Inflammatory macrophage (primary cell): ENCODE measurements at places on chromosomes 12 and 14.

DNA sequence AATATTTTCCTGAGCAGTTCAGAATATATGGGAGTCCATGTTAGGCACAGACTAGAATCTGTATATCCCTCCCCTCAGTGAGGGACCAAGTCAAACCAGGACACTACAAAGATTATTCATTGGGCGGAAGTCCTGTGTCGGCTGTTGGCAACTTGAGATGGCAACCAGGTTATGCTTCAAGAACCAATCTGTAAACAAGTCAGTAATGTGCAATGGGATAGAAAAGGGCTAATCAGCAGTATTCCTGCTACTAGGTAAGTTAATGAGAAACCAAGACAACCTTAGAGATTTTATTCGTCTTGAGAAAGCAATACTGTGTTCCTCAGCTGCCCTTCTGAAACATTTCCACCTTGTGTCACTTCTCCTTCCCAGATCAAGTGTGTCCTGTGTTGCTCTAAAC is 26.4 kb downstream of the ARG2 start:
- no peak for DNase-seq

DNA sequence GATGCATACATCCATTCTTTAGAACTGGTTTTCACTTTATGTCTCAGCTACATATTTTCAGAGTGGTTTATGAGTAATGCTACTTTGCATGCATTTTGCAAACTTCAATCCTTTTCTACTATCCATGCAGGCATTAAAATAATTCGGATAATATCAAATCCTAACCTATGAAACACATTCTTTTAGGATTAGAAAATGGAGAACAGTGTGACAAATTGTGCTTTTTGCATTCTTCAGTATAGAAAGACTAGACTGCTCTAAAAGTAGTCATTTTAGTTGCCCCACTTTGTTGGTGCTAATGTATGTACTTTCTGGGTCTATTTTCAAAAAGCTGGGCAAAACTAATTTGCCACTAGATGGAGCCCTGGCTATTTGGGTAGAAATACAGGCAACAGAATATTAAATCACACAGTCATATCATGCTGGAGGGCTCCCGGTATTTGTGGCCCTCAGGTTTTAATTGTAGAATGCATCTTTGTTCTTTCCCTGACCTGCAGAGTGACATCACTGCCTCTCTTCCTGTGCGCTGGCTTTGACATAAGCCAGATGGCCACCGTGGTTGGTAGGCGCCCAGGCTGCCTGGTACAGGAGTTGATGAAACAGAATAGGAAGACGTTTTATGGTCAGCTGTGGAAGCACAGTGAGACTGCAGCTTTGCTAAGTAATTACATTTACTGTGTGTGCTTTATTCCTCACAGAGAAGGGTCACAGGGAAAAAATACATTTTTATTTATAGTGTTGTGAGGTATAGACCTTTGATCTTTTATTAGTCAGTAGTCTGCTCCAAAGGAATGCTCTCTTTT is 28.1 kb downstream of the MSRB3 start:
- DNase-seq: peak; percentile 49

GRCh38 chr14:78666336-78667056 is 496.3 kb downstream of the NRXN3 start:
- no peak for DNase-seq

- DNase-seq: peak; percentile 77
These were observed 6.5 kb upstream of the VRK1 start for GRCh38 chr14:96790706-96791105.
